ENCODE measurements at places on chromosomes 16 and 17. TPM values are rescaled to one million over a fixed set of nuclear protein-coding genes. Genes with fewer than 3 reads are reported as not detected.
A peak's percentile ranks its signal among the peaks of the same experiment; 100 is the strongest.

DNA sequence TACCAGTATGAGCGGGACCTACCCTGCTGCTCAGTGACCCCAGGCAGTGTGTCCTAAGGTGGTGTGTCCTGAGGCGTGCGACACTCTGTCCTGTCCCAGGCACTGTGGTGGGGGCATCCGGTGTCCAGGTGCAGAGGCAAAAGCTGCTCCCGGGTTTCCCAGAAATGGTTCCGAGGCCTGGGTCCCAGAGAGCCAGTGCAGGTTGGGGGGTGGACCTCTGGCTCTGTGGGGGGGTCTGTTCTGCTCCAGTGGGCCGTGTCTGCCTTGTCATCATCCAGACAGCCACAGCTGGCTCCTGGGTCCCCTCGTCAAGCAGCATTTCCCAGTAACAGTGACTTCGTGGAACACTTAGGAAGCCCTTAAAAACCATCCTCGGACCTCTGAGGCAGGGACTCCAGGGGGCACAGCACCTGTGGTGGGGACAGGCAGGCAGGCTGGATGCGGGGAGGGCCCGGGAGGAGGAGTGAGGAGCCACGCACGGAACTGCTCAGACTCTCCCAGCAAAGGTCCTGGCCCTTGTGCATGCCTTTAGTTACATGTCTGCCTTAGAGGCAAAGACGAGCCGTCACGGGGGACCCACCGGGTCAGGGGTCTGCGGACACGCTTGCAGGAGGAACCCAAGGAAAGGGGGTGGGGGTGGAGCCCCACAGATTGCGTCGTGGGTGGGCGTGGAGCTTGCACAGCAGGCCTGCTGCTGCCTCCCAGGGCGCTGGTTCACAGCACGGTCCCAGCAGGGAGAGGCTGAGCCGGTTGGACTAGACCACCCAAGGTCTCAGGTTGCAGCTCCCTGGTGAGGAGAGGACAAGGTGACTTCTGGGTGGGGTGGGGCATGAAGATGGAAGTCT is 5.6 kb downstream of the SLC16A3 start:
- peaks cover 33% of the 10 kb centered on the region for H3K4me1 ChIP-seq
- no peaks in the 10 kb centered on the region for H3K27me3 ChIP-seq
- DNase-seq: peak; percentile 10
- H3K4me3 ChIP-seq: no peak overlapping the region

GRCh38 chr16:30340621-30341020 is 14.5 kb downstream of the CD2BP2 start:
- no peak overlapping the region for H3K27ac ChIP-seq
- H3K4me1 ChIP-seq: peaks cover 12% of the 10 kb centered on the region
- peaks cover 4% of the 10 kb centered on the region for H3K36me3 ChIP-seq
- DNase-seq: no peak
- no peak overlapping the region for H3K4me3 ChIP-seq

- peaks cover 4% of the 10 kb centered on the region for H3K36me3 ChIP-seq
- peaks cover 37% of the 10 kb centered on the region for H3K4me1 ChIP-seq
- H3K27ac ChIP-seq: no peak overlapping the region
Measured at GRCh38 chr16:79008869-79009179, 591.7 kb downstream of the MAF start.

- H3K27ac ChIP-seq: no peak overlapping the region
- H3K36me3 ChIP-seq: no peaks in the 10 kb centered on the region
- H3K4me1 ChIP-seq: peaks cover 22% of the 10 kb centered on the region
- no peak for DNase-seq
Measured at GRCh38 chr17:45906237-45906636, 11.9 kb downstream of the MAPT start.

DNA sequence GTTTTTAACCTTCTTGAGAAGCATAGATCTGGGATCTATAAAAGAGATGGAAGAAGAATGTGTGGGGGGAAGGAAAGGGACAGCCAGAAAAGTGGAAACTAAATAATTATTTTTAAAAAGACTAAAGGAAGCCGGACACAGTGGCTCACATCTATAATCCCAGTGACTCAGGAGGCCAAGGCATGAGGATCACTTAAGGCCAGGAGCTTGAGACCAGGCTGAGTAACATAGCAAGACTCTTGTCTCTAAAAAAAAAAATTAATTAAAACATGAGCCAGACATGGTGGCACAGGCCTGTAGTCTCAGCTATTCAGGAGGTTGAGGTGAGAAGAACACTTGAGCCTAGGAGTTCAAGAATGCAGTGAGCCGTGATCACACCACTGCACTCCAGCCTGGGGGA is 335.1 kb downstream of the GRIN2A start:
- no peaks in the 10 kb centered on the region for H3K4me1 ChIP-seq
- no peak for DNase-seq
- no peak overlapping the region for H3K27ac ChIP-seq
- H3K27me3 ChIP-seq: peaks cover 3% of the 10 kb centered on the region

- H3K4me3 ChIP-seq: peak overlapping the region; percentile 41
- H3K27ac ChIP-seq: peak overlapping the region; percentile 95
- no peaks in the 10 kb centered on the region for H3K27me3 ChIP-seq
- peak; percentile 91 for DNase-seq
- peaks cover 78% of the 10 kb centered on the region for H3K36me3 ChIP-seq
Measured at GRCh38 chr17:78805301-78805700, 23.2 kb upstream of the CYTH1 start.

GRCh38 chr17:36501351-36501750 is 14.9 kb downstream of the ZNHIT3 start:
- no peaks in the 10 kb centered on the region for H3K4me1 ChIP-seq
- no peak overlapping the region for H3K4me3 ChIP-seq
- no peaks in the 10 kb centered on the region for H3K27me3 ChIP-seq
- no peak for DNase-seq

DNA sequence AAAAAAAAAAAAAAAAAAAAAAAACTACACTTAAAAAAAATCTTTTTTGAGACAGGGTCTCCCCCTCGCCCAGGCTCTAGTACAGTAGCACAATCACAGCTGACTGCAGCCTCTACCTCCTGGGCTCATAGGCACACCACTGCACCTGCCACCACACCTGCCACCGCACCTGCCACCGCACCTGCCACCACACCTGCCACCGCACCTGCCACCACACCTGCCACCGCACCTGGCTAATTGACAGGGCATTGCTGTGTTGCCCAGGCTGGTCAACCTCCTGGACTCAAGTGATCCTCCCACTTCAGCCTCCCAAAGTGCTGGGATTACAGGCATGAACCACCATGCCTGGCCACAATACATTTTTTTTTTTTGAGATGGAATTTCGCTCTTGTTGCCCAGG is 17.6 kb upstream of the WDR45B start:
- no peak overlapping the region for H3K27ac ChIP-seq
- H3K4me3 ChIP-seq: no peak overlapping the region
- peaks cover 2% of the 10 kb centered on the region for H3K4me1 ChIP-seq
- no peak for DNase-seq
- H3K36me3 ChIP-seq: no peaks in the 10 kb centered on the region

DNA sequence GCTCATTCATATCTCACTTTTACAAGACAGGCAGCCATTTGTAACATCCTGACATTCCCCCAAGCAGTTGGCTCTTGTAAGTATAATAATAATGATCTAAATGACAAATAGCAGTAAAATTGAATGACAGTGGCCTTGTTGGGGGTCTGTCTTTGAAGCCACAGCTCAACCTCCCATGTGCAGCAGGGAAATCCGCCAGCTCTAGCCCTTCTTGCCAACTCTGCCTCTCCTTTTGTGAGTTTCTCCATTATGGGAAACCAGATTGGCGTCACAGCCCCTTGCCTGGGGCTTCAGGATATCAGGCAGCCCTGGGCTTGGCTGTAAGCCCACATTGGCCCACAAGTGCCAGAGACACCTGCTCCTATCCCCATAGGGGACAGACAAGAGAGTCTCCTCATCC is 70.4 kb upstream of the CACNG5 start:
- DNase-seq: no peak
- no peak overlapping the region for H3K4me3 ChIP-seq
- H3K36me3 ChIP-seq: peaks cover 25% of the 10 kb centered on the region
- no peaks in the 10 kb centered on the region for H3K27me3 ChIP-seq
- H3K4me1 ChIP-seq: peaks cover 7% of the 10 kb centered on the region

DNA sequence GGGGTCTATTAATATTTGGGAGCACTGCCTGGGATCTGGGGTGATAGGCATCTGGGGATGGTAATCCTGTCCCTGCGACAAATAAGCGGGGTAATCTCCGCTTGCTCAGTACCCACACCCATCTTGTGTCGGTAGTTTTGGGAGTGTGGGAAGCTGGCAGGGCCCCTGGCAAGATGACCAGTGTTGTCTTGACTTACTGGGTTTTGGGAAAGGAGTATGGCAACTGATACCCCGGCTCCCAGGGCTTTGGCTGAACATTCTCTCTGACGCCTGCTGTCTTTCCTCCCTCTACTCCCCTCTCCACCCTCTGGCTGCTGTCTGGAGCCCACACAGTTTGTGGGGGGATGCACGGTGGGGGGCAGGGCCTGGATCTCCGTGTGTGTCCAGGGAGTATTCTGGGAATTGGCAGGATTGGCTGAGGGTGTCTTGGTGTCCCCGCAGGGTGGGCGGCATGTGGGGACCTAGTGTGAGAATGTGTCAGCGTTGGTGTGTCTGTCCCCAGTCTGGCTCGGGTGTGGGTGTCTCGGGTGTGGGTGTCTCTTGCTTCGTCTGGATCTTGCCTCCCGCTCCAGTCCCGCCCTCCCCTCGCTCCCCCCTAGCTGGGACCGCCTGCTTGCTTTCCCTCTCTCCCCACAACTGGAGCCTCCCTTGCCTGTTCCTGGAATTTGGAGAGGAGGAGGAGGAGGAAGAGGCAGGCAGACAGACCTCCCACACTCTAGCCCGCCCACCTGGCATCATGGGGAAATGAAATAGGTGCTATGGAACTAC is 12.0 kb downstream of the RARA start:
- DNase-seq: peak; percentile 47
- no peaks in the 10 kb centered on the region for H3K27me3 ChIP-seq
- peaks cover 79% of the 10 kb centered on the region for H3K4me1 ChIP-seq
- H3K27ac ChIP-seq: peak overlapping the region; percentile 91
- peak overlapping the region; percentile 85 for H3K4me3 ChIP-seq

DNA sequence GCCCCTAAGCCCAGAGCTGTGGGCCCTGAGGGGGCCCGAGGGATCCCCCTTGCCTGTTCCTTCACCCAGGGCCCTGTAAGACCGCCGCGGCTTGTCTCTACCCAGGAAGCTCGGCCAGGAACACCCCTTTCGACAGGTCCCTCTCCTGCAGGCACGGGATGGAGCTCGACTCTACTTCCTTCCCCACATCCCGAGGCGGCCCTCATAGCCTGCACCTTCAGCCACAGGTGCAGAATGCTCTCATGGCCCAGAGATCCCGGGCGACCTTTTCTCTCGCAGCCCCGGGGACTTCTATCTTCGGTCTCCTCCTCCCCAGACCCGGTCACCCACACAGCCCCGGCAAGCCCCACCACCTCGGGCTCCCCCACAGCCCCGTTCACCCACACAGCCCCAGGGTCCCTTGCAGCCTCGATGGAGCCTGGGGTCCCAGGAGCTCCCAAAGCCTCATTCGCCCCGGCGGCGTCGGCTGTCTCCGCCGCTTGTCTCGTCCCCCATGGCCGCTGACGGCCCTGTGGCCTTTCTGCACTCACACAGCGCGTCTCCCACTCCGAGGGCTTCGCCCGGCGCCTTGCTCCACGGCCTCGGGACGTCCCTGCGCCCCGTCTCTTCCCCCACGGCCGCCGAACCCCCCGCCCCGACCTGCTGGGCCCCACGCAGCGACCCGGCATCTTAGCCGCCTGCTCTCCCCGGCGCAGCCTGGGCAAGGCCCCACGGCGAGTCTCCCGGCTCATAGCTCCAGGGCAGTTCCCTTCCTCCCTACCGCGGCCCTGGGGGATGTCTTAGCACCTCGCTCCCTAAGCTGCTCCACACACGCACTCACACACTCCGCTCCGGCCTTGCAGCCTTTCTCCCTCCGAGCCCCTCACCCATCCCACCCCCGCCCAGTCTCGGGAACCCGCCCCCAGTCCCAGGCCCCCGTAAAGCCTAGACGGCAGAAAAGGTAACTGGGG is 650 bp downstream of the KIAA0753 start:
- H3K27me3 ChIP-seq: no peaks in the 10 kb centered on the region
- H3K4me1 ChIP-seq: peaks cover 54% of the 10 kb centered on the region

DNA sequence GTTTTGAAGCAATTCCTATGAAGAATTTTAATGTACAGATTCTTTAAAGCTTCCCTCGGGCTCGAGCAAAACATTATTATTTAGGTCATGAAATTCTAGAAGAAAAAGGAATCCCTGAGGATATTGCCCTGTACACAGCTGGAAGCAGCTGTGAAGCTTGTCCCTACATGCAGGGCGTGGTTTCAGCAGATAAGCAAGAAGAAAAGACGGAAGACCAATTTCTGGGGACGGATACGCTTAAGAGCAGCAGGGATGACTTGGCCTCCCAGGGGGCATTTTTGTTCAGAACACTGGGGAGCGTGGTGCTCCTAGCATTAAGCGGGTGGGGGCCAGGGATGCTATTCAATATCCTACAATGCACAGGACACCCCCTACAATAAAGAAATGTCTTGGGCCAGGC is 34.3 kb downstream of the LITAF start:
- H3K27me3 ChIP-seq: no peaks in the 10 kb centered on the region
- peaks cover 15% of the 10 kb centered on the region for H3K4me1 ChIP-seq
- DNase-seq: no peak
- H3K27ac ChIP-seq: no peak overlapping the region
- peaks cover 76% of the 10 kb centered on the region for H3K36me3 ChIP-seq
- no peak overlapping the region for H3K4me3 ChIP-seq

DNA sequence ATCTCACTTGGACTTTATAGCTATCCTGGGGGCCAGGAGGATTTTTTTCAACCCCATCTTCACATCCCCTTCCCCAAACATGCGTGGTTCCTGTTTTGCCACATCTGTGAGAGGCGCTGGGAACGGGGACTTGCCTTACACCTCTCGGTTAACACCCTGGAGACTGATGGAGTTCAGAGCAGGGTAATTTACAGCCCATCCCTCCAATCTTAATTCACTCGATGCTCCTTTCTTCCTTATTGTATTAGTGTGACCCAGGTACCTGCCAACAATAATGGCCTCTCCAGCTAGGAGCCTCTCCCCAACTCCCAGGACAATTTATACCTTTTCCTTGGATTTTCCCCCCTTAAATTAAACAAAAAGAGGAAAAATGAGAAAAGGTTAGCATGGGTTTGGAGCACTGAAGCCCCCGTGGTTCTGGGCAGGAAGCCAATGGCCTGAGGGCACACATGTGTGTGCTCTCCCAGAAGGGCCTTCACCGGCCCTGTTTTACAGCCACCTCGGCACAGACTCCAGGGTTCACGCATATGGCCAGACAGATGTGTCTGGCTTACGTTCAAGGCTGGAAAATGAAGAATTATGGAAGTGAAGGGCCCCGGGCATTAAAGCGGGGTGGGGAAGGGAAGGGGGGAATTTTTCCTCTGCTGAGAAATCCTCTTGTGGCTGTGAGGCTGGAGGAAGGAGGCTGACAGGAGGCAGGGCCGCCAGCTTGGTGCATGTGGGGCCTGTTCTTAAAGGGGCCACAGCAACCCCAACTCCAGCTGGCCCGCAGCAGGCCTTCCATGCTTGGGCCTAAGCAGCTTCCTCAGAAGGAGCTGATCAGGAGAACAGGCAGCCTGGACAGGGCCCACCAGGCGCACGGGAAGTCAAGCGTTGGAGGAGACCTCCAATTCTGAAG is 21.4 kb downstream of the HIC1 start:
- peaks cover 8% of the 10 kb centered on the region for H3K4me1 ChIP-seq
- H3K4me3 ChIP-seq: no peak overlapping the region
- H3K36me3 ChIP-seq: peaks cover 53% of the 10 kb centered on the region
- no peaks in the 10 kb centered on the region for H3K27me3 ChIP-seq

GRCh38 chr16:3481696-3482658 is 13.3 kb downstream of the C16orf90 start:
- DNase-seq: no peak
- no peaks in the 10 kb centered on the region for H3K4me1 ChIP-seq
- no peak overlapping the region for H3K4me3 ChIP-seq
- H3K27me3 ChIP-seq: no peaks in the 10 kb centered on the region
- peaks cover 34% of the 10 kb centered on the region for H3K36me3 ChIP-seq

The FOXN1 gene
- total RNA-seq: not detected

The ZNF750 gene
- not detected for total RNA-seq

The SERPINF2 gene
- not detected for total RNA-seq

The COTL1 gene
- 384 TPM for total RNA-seq

The CRHR1 gene
- not detected for total RNA-seq

The KCNJ12 gene
- total RNA-seq: not detected

The SHBG gene
- total RNA-seq: 0.30 TPM

The DLG4 gene
- total RNA-seq: 15.4 TPM

Measured in activated CD4-positive, alpha-beta T cell treated with anti-CD3 and anti-CD28 coated beads for 36 hours (primary cell).